Type B pancreatic cell (in vitro differentiated cells): ENCODE measurements at places on chromosomes 11 and 22. TPM values are rescaled to one million over a fixed set of nuclear protein-coding genes. Genes with fewer than 3 reads are reported as not detected.

DNA sequence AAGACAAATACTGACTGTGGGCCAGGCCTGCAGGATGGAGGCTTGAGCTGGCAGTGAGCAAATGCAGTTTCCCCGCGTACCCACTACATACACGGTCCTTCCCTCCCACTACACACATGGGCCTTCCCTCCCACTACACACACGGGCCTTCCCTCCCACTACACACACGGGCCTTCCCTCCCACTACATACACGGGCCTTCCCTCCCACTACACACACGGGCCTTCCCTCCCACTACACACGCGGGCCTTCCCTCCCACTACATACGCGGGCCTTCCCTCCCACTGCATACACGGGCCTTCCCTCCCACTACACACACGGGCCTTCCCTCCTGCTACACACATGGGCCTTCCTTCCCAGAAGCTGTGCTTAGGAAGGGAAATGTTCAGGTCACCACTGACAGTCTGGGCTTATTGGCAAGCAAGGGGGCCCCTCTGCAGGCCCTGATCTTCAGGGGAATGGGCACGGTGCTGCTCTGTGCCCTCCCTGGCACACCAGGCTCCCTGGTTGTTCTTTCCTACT is 10.8 kb downstream of the DNAL4 start:
- no peak overlapping the region for H3K27ac ChIP-seq

DNA sequence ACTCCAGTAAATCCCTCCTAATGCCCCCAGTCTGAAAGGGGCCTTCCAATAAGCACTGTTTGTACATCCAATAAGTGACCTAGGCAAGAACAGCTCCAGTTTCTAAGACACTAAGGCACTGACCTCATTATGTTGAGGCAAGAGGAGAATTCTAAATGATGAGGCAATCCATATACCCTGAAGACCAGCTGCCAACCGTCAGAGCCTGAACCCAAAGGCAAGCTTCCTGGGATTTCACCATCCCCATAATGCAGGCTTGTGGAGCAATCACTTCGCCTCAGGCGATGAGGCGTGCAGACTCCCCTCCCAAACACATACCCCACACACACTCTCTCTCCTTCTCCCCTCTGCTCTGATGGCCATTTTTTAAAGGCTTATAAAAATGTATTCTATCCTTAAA is 49.5 kb downstream of the LGR4 start:
- H3K27ac ChIP-seq: no peak overlapping the region
- H3K4me1 ChIP-seq: peaks cover 25% of the 10 kb centered on the region
- no peaks in the 10 kb centered on the region for H3K27me3 ChIP-seq
- DNase-seq: no peak
- no peak overlapping the region for H3K4me3 ChIP-seq
- H3K36me3 ChIP-seq: no peaks in the 10 kb centered on the region

- peaks cover 4% of the 10 kb centered on the region for H3K27me3 ChIP-seq
- DNase-seq: no peak
- H3K36me3 ChIP-seq: no peaks in the 10 kb centered on the region
- no peak overlapping the region for H3K4me3 ChIP-seq
- peaks cover 38% of the 10 kb centered on the region for H3K4me1 ChIP-seq
- no peak overlapping the region for H3K27ac ChIP-seq
These were observed 170.1 kb upstream of the CADM1 start for GRCh38 chr11:115674176-115674936.

Gene GLYATL2
- total RNA-seq: 0.58 TPM in 1 of 2 replicates, not detected in the other

- peaks cover 4% of the 10 kb centered on the region for H3K36me3 ChIP-seq
- no peak for DNase-seq
- no peaks in the 10 kb centered on the region for H3K4me1 ChIP-seq
These were observed 272.9 kb downstream of the SWAP70 start for GRCh38 chr11:9936754-9937153.

Gene MFRP
- not detected in 2 replicates for total RNA-seq

Gene DUSP8
- total RNA-seq: 8.4 and 16.1 TPM in 2 replicates

DNA sequence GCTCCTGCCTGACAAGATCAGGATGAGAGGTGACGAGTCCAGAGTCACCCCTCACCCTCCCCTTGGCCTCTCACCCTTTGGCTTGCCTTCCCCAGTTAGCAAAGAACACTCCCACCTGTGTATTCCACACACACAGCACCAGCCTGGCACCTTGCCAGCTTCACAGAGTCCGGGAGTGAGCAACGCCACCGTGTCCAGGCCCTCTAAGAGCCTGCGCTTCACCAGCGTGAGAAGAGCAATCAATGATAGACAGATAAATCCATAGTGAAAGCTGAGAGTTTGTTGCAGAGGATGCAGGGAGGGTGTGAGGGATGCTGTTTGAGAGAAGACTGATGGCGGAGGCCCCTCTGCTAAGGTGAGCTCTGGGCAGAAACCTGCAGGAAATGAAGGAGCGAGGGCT is 404.5 kb downstream of the LARGE1 start:
- H3K27me3 ChIP-seq: no peaks in the 10 kb centered on the region
- H3K36me3 ChIP-seq: no peaks in the 10 kb centered on the region
- peak overlapping the region; percentile 40 for H3K27ac ChIP-seq

Gene APOL4
- 0.67 and 1.4 TPM in 2 replicates for total RNA-seq

DNA sequence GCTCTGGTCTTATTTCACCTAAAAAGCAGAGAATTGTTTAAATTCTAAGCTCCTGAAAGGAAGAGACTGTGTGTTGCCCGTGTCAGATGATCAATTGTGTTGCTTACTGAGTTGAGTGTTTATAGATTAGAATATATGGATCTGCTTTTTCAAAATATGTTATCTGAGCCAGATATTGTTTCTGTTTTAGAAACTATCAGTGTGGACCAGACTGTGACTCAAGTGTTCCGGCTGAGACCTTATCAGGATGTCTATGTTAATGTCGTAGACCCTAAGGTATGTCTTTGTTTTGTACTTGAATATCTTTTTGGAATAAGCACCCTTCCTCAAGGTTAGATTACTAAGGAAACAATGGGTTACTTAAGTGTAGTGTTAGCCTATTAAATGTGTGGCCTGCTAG is 11.0 kb downstream of the DEPDC5 start:
- H3K36me3 ChIP-seq: peaks cover 17% of the 10 kb centered on the region
- no peaks in the 10 kb centered on the region for H3K4me1 ChIP-seq
- H3K4me3 ChIP-seq: no peak overlapping the region

- peaks cover 17% of the 10 kb centered on the region for H3K27me3 ChIP-seq
- peak overlapping the region; percentile 30 for H3K4me3 ChIP-seq
These were observed 1.5 kb upstream of the USP18 start for GRCh38 chr22:18148293-18148965.

DNA sequence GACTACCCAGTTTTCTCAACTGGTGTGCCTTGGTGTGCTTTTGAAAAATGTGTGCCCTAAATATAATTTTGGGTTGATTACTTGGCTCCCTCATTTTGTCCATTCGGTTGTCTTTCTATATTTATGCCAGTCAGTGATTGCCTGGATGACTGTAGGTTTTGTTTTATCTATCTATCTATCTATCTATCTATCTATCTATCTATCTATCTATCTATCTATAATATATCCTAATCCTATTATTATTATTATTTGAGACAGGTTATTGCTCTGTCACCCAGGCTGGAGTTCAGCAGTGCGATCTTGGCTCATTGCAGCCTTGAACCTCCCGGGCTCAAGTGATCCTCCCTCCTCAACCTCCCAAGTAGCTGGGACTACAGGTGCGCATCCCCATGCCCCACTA is 111.4 kb upstream of the GRK3 start:
- no peaks in the 10 kb centered on the region for H3K27me3 ChIP-seq
- H3K27ac ChIP-seq: no peak overlapping the region
- no peak overlapping the region for H3K4me3 ChIP-seq
- peaks cover 13% of the 10 kb centered on the region for H3K36me3 ChIP-seq
- peaks cover 34% of the 10 kb centered on the region for H3K4me1 ChIP-seq
- DNase-seq: no peak

DNA sequence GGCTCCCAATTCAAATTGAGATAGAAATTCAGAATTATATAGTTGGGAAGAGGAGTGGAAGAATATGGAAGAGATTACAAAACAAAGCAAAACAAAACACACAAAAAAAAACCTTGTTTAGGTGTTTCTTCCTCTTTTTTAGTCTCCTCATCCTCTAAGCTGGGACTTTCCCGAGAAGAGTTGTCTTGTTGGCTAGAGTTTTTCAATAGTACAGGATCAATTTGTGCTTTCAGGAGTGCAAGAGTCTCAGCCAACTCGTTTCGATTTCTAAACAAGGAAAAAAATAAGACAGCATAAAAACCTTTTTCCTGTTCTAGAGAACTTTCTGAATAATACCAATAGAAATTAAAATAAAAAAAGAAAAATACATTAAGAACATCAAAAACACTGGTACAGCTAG is 87.8 kb upstream of the CLNS1A start:
- H3K4me3 ChIP-seq: no peak overlapping the region
- peaks cover 22% of the 10 kb centered on the region for H3K36me3 ChIP-seq

- H3K4me1 ChIP-seq: peaks cover 17% of the 10 kb centered on the region
- peaks cover 4% of the 10 kb centered on the region for H3K36me3 ChIP-seq
- no peak overlapping the region for H3K27ac ChIP-seq
- no peak overlapping the region for H3K4me3 ChIP-seq
These were observed 11.9 kb downstream of the HIRA start for GRCh38 chr22:19419464-19420178.

DNA sequence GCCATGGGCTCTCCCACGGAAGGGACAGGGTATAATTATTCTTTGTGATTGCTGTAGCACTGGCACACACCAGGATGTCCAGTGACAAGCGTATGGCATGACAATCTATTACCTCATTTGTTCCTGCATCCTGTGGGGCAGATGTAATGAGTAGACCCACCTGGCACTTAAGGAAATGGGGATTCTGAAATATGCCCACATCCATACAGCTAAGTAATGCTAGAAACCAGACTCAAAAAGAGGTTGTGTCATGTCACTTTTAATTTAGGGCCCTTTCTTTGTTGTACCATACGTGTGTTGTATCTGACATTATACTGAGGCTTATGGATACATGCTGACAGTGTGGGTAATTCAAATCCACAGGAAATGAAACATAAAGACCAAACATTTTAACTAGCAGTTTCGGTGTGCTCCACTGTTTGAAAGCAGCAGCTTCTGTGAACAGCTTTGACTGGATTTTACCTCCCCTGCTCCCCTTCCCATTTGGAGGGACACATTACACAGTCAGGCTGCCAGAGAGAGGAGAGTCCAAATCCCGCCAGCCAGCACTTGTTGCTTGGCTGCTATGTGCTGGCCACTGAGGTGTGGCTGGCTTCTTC is 21.2 kb downstream of the GRAMD1B start:
- no peak for DNase-seq
- no peaks in the 10 kb centered on the region for H3K36me3 ChIP-seq
- no peak overlapping the region for H3K4me3 ChIP-seq
- H3K27ac ChIP-seq: no peak overlapping the region
- peaks cover 6% of the 10 kb centered on the region for H3K4me1 ChIP-seq
- no peaks in the 10 kb centered on the region for H3K27me3 ChIP-seq

Gene TEX54
- total RNA-seq: not detected in 2 replicates

Gene FAT3
- 31.5 and 70.0 TPM in 2 replicates for total RNA-seq

Gene IMMP1L
- total RNA-seq: 27.7 and 35.2 TPM in 2 replicates

Gene OR5P2
- 0.26 and 0.29 TPM in 2 replicates for total RNA-seq
